ENCODE measurements at places on chromosomes 7 and 10.

DNA sequence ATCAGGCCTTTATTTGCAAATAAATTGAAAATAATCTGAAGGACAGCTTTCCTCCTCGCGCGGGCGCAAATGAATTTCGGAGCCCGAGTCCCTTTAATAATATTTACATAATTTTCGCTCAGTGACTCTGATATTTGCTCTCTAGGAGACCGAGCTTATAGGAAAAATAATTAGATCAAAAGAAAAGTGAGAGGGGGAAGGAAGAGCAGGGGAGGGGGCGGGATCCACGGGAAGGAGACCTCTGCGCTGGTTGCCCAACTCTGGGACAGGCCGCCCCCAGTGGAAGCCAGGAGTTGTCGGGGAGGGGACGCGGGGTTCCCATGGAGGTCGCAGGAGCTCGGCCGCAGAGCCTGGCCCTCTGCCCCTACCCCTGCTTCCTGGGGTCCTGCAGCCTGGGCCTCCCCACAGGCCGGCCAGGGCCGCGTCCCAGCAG is 5.8 kb downstream of the UNCX start:
- DNase-seq = no peak

- no peak for DNase-seq
Observed at GRCh38 chr10:114356751-114357514, 47.4 kb downstream of the AFAP1L2 start.

- no peak for DNase-seq
Observed at GRCh38 chr7:143217806-143218205, 4.0 kb upstream of the TAS2R40 start.

DNA sequence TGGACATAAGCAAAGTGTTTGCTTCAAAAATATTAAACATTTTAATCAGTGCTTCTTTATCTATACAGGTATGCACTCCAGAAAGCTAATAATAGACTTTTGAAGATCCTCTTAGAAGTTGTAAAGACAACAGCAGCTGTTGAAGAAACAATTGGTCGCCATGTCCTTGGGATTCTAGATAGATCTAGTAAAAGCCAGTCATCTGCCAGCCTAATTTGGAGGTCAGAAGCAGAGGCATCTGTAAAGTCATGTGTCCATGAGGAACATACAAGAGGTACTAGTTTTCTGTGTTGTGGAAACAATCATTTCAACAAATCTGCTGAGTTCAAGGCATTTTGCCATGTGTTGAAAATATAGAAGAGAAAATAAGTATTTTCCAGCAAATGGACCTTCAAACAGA is 89.3 kb downstream of the CYP51A1 start:
- no peak for DNase-seq

DNA sequence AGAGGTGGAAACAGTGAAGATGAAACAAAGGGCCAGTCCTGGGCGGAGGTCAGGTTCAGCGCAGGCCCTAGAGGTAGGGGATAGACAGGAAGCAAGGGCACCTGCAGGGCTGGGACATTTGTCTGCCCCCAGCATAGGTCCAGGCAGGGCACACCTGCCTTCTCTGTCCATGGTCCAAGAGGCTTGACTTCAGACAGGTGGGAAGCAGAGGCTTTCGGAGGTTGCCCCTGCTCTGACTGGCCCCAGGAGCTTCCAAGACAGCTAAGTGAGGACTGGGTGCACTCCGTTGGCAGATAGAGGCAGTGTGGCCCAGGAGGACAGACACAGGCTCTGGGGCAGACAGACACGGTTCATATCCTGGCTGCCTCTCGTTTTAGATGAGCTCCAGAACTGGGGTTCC is 71.6 kb upstream of the GRB10 start:
- DNase-seq = no peak

- no peak for DNase-seq
Observed at GRCh38 chr10:52778511-52779392, 6.2 kb upstream of the MBL2 start.

DNA sequence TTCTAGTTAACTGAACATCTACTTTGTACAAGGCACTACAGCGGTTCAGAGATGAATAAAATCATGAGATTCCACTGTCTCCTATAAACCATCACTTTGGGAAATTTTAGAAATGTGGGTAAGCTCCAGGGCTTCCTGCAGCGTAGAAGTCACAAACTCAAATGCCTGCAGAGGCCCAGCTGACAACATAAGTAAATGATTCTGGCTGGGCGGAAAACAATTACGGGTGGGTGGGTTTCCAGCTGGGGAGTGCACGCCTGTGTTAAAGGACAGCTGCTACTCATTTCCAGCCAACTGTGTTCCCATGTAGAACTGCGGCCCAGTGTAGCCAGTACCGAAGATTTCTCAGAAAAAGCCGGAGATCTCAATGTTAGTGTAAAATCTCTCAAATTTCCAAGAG is 69.5 kb upstream of the ATRNL1 start:
- DNase-seq = no peak

- no peak for DNase-seq
Observed at GRCh38 chr7:98081319-98081718, 25.3 kb upstream of the LMTK2 start.

DNA sequence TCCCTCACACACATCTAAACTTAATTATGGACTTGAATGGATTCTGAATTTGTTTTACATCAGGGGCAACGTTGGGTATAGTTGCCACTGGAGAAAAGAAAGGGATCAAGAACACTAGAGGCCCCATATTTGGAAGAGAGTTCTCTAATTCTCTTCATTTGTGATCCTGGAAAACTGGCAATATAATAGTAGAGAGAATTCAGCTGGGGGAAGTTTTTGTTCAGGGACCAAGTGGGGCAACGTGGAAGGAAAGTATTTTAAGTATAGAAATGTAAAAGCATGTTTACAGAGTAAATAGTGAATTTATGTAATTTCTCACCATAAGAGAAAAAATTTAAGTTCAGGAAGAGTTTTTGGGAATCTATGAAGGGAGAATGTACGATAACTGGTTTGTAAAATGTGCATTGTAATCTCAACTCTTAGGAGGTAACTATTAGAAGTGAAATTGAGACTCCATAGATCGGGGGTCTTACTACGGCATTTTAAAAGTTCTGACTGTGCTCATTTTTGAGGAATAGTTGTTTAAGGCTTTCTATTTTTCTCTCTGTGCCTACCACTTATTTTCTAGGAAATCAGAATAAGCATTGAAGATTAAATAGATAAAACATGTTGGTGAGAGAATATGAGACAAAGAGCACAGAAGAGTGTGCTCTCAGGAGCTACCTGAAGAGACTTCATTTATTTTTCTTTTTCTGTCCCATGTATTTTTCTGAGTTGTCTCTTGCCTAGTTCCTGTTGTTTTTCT is 3.4 kb downstream of the SDHAF3 start:
- no peak for DNase-seq

- no peak for DNase-seq
Observed at GRCh38 chr7:19417231-19417630, 272.0 kb upstream of the FERD3L start.

DNA sequence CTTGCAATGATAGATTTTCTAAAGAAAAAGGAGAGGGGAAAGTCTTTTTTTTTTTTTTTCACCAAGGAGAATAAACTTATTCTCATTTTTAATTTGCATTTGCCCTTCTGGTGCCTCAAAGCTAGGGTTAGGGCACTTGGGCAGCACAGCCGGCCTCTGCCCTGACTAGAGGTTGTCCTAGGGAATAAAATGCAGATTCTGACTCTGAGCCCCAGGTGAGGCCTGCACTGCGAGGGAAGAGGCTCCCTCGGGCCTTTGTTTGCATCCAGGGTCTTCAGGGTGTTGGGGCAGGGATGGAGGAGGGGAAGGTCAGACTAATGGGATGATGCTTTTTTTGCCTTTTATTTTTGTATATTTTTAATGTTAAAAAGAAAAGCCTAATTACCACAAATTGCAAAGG is 7.8 kb downstream of the MYL7 start:
- DNase-seq = no peak

GRCh38 chr7:4103352-4104091 is 578.6 kb upstream of the FOXK1 start:
- no peak for DNase-seq

GRCh38 chr7:129186749-129187260 is 1.6 kb upstream of the SMO start:
- DNase-seq = no peak

- DNase-seq = no peak
Observed at GRCh38 chr7:131774419-131775220, 218.2 kb upstream of the PODXL start.

DNA sequence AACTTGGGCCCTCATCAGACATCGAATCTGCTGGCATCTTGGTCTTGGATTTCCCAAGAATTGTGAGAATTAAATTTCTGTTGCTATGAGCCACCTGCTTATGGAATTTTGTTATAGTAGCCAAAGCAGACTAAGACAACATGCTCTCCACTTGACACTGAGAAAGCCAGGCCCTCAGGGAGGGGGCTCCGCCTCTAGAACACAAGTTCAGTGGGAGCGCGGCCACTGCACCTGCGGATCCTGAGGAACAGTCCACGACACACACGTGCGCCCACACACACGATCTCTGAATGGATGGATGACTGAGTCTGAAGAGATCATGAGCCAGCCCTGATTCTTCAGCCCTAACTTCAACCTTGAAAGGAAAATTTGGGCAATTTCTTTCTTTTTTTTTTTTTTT is 73.7 kb downstream of the CTBP2 start:
- DNase-seq = no peak

DNA sequence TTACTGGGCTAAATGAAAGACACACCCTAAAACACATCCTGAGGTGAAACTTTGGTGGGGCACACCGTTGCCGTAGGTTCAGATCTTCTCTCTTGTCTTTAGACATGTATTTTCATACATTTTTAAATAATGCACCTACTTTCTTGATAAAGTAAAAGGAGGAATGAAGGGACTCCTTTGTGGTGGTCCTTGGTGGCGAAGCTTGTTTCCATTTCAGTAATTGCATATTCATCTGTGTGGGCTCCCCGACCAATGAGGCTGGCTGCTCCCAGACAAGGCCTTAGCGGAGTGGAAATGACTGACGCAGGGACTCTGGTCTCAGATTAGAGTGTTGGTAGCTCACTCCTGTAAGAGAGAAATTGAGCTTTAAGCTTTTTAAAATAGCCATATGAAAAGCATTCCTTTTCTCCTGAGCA is 815 bp downstream of the CCSER2 start:
- DNase-seq = no peak

GRCh38 chr7:150756166-150756565 is 18.9 kb downstream of the GIMAP5 start:
- no peak for DNase-seq

DNA sequence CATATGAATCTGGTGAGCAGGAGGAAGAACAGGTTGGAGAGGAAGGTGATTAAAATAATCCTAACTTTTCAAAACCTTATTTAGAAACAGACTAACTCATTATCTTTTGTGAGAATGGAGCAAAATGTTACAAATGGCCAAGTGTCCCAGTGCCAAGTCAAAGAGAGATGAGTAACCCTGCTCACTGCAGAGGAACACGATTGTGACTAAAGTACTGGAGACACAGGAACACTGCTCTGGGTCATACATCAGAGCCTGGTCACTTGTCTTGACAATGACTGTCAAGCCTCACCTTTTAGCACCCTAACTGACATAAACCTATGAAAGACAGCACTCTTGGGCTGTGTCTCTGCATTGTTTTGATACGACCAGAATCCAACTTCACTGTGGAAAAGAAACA is 108.8 kb downstream of the SGMS1 start:
- DNase-seq = peak; percentile 59

- no peak for DNase-seq
Observed at GRCh38 chr7:44281811-44282600, 43.4 kb downstream of the CAMK2B start.

DNA sequence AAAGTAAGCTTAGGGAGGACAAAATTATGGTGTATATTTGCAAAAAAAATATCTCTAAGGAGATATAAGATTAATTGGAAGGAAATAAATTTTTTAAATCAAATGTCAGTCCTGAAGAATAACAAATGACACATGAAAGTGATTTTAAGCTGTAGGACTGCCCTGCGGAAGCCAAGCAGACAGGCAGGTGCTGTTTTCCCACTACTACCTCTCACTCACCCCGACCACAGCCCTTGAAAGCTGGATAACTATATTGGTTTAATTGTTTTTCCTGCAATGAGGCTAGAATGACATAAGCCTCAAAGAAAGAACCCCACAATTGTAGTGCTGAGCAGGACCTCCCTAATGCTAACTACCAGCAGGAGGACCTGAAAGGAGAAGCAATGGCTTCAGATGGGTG is 68.6 kb upstream of the VIPR2 start:
- DNase-seq = no peak

DNA sequence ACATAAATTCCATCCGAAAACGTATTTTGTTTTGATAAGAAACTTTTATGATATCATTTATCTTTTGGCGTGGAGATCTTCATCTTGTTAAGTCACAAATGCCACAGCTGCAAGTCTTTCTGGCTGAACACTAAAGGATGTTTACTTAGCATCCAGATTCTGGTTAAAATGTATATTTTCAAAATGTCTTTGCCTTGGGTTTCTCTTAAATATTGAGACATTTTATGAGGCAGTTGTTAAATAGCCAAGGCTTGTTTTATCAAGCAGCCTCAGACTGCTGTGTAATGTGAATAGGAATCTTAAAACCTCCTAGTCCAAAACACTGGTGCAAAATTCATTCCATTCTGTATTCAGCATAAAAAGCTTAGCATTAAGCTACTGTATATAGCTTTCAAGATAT is 136.3 kb upstream of the FZD1 start:
- DNase-seq = no peak
